ENCODE measurements at places on chromosomes 12 and 14.

DNA sequence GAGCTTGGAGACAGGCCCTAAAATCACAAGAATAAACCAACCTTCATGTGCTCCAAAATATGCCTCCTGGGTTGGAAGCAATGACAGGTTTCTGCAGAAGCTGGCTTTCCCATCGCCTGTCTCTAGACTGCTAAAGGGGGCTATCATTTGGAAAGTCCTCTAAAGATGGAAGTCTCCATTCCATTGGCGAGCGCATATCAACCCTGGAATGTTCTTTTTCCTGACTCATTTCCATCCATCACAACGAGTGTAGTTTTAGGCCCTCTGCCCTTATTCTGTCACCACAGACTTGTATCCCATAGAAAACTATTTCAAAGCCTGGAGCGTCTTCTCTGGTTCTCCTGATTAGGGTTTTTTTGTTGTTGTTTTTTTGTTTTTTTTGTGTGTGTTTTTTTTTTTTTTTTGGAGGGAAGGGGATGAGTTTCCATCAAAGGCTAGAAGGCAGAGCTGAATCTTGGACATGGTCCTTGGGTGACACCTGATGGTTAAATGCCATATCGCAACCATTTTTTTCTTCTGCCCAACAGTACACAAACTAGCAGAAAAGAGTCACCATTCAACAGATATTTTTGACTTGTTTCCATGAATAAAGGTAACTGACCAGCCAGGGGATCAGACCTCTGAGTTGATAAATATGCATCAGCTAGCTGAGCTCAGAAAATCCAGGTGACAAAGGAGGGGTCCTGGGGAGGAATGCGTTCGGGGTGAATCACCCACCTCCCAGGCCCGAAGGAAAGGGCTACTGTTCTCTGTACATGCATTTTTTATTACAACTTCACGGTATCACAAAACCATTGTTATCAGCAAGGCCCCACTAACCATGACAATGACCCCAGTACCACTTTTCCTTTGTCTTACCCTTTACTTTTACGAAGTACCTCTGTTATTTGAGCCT, 40.5 kb downstream of the KCNA5 start:
- DNase-seq: peak; percentile 91

- DNase-seq: no peak
Observed at GRCh38 chr12:98894412-98895085, 249.5 kb downstream of the APAF1 start.

- DNase-seq: no peak
Observed at GRCh38 chr14:50388256-50388931, 8.3 kb downstream of the CDKL1 start.

DNA sequence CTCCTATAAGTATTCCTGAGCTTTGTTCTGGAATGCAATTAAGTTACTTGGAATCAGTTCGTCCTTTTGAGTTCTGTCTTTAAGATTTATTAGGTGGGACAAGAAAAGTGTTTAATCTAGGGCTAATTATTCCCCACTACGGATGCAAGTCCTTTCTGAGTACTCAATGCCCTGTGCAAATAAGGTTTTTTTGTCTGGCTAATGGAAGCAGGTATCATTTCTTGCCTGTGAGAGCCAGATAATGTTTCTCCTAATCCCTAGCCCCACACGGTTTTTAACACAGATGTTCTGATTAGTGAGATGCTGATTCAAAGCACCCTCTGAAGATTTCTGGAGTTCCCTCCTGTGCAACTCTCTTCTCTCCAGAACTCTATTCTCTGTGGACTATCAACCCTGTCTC, 296.6 kb upstream of the PRICKLE1 start:
- no peak for DNase-seq

DNA sequence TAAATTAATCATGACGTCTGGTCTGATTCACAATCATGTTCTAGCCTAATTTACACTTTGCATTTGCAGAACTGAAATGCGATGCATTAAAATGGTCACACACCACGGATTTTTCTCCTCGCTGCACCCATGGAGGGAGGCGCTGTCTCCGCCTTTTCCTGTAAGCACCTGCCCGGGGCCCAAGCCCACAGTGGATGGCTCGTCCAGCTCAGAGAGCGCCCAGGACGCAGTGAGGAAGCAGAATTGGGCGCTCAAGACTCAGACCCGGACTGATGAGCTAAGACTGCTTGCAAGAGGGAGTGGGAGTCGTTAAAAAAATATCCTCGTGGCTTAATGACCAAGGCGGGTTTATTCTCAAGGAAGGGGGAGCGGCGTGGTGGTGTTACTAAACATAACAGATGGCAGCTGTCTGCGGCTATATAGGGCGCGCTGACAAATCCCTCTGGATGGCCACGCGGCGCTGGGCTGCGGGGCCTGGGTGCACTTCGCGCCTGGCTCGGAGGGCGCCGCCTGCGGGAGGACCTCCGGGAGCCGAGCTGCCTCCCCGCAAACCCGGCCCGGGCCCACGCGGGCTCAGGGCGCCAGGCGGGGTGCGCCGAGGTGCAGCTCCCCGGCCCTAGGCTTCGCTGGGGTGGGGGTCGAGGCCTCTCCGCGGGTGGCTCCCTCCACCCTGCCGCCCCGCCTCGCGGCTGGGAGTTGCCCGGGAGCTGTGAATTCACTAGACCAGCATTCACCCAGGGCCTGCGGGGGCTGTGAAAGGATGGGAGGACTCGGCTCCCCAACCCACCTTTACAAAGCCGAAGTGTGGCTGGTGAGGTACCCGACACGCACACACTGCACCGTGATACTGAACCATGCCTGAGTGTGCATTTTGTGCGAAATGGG, 78.7 kb downstream of the PPM1A start:
- peak; percentile 17 for DNase-seq

GRCh38 chr14:89493406-89493805, 76.4 kb upstream of the FOXN3 start:
- DNase-seq: no peak

DNA sequence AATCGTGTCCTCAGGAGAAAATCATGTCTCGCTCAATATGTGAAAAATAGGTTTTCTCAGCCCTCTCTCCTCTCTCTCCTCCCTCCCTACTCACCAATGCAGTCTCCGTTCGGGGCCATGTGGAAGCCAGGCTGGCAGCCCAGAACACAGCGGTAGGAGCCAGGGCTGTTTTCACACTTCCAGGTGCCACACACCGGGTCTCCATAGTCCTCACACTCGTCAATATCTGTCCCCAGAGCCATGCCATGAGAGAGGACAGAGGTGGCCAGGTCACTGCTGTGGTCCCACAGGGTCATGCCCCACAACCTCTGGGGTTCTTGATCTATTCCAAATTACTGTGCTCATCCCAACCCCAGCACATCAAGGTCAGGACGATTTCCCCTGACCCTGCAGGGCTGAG, 13.5 kb downstream of the ISCA2 start:
- no peak for DNase-seq

DNA sequence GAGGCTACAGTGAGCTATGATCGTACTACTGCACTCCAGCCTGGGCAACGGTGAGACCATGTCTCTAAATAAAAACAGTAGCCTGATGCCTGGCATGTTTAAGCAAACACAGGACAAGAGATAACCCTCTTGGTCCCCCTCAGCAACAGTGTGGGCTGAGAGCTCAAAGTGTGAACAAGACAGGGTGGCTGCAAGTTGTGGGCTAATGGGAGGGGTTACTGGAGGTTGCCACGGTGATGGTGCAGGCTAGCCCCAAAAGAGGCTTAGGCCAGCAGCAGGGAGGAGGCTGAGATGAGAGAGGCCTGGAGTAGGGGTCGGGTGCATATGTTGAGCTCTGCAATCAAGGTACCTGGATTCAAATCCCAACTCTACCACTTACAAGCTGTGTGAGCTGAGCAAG, 3.4 kb upstream of the LGMN start:
- no peak for DNase-seq

- no peak for DNase-seq
Observed at GRCh38 chr14:56224229-56224628, 106.0 kb downstream of the PELI2 start.

GRCh38 chr12:117872546-117873169, 96.1 kb downstream of the KSR2 start:
- DNase-seq: no peak

DNA sequence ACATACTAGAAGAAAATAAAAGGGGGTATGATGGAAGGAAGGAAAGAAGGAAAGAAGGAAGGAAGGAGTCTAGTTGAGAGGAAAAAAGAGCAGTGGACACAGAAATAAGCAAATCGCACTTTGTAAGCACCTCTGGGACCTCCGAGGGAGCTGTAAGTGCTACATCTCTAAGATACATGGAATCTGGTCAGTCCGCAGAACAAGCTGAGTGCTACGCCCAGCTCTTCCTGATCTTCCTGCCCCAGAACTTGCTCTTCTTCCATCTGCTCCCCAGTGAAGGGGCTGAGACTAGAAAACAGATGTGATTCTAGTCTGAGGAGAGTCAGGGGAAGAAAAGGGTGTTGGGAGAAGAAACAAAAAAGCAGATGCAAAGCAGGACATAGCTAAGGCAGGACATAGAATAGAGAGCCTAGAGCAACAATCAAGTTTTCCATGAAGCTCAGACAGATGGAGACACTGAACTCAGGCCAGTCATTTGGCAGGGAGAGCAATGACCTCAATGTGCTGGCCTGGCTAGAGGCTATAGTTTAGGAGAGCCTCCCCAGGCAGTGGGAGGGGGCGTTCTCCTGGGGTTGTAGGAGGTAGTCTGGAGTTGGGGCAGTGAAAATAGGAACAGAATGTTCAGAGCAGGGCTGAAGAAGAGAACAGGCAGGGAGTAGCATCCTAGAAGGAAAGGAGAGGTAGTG, 1.7 kb upstream of the MFAP5 start:
- peak; percentile 36 for DNase-seq

- DNase-seq: peak; percentile 69
Observed at GRCh38 chr12:102474438-102475064, 5.8 kb downstream of the IGF1 start.

DNA sequence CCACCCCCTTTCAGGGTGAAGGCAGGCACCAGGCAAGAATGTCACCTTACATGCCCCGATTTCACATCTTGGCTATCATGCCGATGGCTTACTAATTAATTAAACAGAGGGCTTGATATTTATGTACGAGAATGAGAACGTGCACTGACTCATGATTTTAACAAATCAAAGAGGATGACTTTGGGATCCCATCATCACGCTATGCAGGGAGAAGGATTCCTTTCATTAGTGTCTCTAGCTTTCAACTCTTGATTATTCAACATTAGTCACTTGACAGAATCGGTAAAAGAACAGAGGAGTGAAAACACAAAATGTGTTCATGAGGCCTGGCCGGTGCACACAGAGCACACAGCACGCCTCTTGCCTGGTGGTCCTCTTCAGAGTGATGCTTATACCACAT, 80.6 kb downstream of the PRKAB1 start:
- no peak for DNase-seq

DNA sequence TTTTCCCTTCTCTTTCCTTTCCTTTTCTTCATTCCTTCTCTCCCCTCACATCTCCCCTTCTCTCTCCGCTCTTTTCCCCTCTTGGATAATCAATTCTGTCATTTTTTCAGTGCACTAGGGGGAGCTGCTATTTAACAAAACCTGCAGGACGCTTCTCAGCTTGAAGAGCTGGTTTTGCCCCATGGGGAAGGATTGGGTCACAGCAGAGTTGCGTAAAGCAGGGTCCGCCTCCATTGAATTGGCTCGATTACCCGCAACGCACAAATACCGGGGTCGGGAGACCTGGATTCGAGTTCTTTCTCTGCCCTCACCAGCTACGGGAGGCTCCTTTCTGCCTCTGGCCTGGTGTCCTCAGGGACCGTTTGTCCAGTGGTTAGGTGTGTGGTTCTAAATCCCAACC, 42.1 kb upstream of the CHGA start:
- DNase-seq: peak; percentile 5

DNA sequence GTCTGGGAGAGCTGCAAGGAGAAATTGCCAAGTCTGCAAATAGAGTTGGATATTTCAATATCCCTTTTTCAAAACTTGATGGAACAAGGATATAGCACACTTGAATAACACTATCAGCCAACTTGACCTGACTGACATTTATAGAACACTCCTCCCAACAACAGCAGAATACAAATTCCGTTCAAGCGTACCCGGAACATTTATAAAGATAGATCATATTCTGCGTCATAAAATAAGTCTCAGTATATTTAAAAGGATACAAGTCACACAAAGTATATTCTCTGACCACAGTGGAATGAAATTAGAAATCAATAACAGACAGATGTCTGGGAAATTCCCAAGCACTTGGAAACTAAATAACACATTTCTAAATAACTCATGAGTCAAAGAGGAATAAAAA, 29.0 kb upstream of the MEG3 start:
- peak; percentile 8 for DNase-seq

- DNase-seq: no peak
Observed at GRCh38 chr12:119410396-119410795, 75.9 kb downstream of the CCDC60 start.

- no peak for DNase-seq
Observed at GRCh38 chr12:118980407-118981014, 830 bp upstream of the SRRM4 start.

DNA sequence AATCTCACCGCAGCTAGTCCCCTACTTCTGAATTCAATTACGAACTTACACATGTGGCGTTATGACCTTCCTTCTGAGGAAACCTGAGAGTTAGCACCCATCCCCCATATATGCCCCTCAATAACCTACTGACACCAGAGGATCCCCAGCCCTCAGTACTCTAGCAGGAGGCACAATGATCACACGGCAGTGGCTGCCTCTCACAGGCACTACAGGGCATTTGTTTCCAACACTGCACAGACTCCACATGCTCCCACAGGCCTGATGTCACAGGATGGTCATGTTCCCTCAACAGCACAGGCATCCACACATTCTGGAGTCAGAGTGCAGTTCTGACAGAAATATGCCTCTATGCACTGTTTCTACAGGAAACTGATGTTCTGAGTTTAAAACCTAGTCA, 17.4 kb downstream of the PPP1CC start:
- no peak for DNase-seq

GRCh38 chr12:68119724-68120211, 39.8 kb downstream of the IFNG start:
- DNase-seq: no peak

- DNase-seq: no peak
Observed at GRCh38 chr14:90132821-90133570, 71.2 kb downstream of the KCNK13 start.

GRCh38 chr12:14454098-14454907, 88.8 kb downstream of the ATF7IP start:
- peak; percentile 53 for DNase-seq

GRCh38 chr12:176321-177181, 37.4 kb downstream of the SLC6A12 start:
- DNase-seq: peak; percentile 77

- DNase-seq: no peak
Observed at GRCh38 chr12:9606247-9606646, 1.5 kb downstream of the KLRB1 start.

- DNase-seq: no peak
Observed at GRCh38 chr12:70829070-70829469, 91.5 kb downstream of the PTPRR start.

GRCh38 chr12:127810041-127810440, 456.9 kb upstream of the TMEM132C start:
- peak; percentile 99 for DNase-seq

DNA sequence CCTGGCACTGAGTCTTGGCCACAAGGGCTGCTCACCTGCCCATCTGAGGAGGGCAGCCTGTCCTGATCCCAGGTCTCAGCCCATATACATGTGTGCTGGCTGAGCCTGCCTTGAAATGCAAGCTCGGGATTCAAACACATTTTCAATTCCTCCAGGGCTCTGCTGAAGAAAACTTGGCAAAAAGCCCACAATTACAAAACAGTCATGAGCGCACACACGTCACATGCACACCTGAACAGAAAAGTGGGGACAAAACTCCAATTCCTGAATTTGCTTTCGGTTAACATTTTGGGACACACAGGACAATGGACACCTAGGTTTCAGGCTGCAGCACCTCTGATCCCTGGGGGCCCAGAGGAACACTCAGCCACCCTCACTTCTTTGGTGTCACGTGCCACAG, 113.9 kb downstream of the RBM19 start:
- no peak for DNase-seq

Data from fibroblast of upper back skin (primary cell).